ENCODE measurements at places on chromosomes 13 and 19. TPM values are rescaled to one million over a fixed set of nuclear protein-coding genes. Genes with fewer than 3 reads are reported as not detected.

DNA sequence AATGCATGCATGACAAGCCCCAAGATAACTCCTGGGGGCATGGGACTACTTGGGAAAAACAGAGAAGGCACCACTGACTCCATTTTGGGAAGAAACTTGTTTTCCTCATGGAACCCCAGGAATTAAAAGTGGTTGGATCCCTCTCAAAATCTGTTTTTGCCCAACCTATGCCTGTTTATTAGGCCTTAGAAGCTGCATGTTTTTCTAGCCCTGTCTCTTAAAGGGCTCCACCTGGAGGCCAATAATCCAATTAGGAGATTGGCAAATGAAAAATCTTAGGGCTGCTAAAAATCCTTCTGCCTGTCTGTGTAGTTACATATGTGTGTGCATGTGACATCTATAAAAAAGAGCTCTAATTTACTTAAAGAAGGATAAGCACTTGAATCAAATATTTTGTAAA lies 26.9 kb downstream of the MED4 start:
- no peaks in the 10 kb centered on the region for H3K36me3 ChIP-seq
- H3K4me3 ChIP-seq, result no peak overlapping the region
- no peak overlapping the region for H3K27ac ChIP-seq
- H3K4me1 ChIP-seq, result no peaks in the 10 kb centered on the region
- no peak for DNase-seq
- no peaks in the 10 kb centered on the region for H3K27me3 ChIP-seq

GRCh38 chr19:52191389-52191788 lies 1.5 kb downstream of the PPP2R1A start:
- peaks cover 15% of the 10 kb centered on the region for H3K4me1 ChIP-seq
- no peaks in the 10 kb centered on the region for H3K36me3 ChIP-seq
- no peak for DNase-seq
- peak overlapping the region; percentile 88 for H3K27ac ChIP-seq

- H3K27me3 ChIP-seq, result no peaks in the 10 kb centered on the region
- DNase-seq, result no peak
- no peaks in the 10 kb centered on the region for H3K4me1 ChIP-seq
- H3K27ac ChIP-seq, result no peak overlapping the region
- no peak overlapping the region for H3K4me3 ChIP-seq
Measured at GRCh38 chr13:97468331-97468730, 34.4 kb downstream of the RAP2A start.

GRCh38 chr13:46324976-46325375 lies 62.1 kb downstream of the RUBCNL start:
- H3K27me3 ChIP-seq, result no peaks in the 10 kb centered on the region
- H3K4me3 ChIP-seq, result no peak overlapping the region
- no peaks in the 10 kb centered on the region for H3K36me3 ChIP-seq
- no peak overlapping the region for H3K27ac ChIP-seq
- H3K4me1 ChIP-seq, result no peaks in the 10 kb centered on the region

GRCh38 chr13:43368003-43368402 lies 344.6 kb downstream of the DNAJC15 start:
- DNase-seq, result no peak
- no peak overlapping the region for H3K27ac ChIP-seq
- H3K36me3 ChIP-seq, result no peaks in the 10 kb centered on the region
- H3K27me3 ChIP-seq, result no peaks in the 10 kb centered on the region

DNA sequence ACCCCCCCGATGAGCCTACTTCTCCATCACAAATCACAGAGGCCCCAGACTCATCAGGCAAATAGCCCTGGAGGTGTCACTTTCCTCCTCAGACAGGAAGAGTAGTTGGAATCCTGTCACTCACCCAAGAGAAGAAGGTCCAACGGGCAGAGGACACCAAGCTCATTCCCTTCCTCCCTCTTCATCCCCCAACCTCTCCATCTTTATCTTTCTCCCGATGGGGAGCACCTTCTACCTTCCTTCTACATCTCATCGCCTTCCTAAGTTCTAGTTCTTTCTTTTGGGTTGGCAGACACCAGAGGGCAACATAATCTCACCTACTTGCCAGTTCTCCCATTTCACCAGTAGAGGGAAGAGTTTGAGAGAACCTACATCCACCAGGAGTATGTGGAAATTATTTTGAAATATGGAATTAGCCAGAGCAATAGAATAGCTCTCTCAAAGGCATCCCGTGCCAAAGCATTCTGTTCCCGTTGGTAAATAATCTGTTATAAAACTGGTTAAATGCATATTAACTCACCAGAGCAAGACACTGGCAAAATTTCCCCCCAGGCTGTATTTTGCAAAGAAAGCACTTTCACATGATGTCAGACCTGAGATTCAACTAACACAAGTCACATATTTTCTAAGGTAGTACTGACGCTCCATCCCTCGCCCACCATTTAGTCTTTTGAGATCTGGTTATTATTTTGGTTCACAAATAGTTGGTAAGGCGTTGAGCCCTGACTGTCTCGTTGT lies 55.0 kb downstream of the ZIC5 start:
- no peaks in the 10 kb centered on the region for H3K36me3 ChIP-seq
- no peak for DNase-seq
- no peak overlapping the region for H3K4me3 ChIP-seq
- H3K27me3 ChIP-seq, result no peaks in the 10 kb centered on the region
- H3K27ac ChIP-seq, result no peak overlapping the region

DNA sequence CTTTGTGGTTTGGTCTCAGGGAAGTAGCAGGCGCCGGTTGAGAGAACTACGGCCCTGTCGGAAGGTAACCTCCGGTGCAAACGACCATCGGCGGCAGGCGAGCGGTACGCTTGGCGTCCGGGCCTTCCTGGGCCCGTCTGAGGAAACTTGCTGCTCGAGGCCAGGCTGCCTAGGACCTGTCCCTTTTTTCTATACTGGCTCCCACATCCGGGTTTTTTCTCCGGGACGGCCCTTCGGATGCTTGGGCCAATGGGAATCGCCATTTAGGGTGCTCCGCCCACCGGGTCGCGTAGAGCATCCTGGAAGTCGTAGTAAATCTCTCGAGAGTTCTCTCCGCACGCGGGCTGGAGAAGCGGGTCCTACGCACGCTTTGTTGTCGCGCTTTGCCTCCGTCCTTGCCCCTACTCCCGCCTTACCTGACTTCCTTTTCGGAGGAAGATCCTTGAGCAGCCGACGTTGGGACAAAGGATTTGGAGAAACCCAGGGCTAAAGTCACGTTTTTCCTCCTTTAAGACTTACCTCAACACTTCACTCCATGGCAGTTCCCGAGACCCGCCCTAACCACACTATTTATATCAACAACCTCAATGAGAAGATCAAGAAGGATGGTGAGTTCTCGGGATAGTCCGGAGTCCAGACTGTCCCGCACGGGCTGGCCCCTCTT lies at the start of gene SNRPA:
Gene SNRPA, plus strand, starts transcription at position 330 of the 664 bp plus-strand sequence. Its CDS starts 206 bp downstream, at position 536.
- no peaks in the 10 kb centered on the region for H3K27me3 ChIP-seq
- H3K36me3 ChIP-seq, result no peaks in the 10 kb centered on the region
- peak within 1 kb of the TSS; percentile 86 for H3K27ac ChIP-seq
- peaks cover 18% of the 10 kb centered on the region for H3K4me1 ChIP-seq

DNA sequence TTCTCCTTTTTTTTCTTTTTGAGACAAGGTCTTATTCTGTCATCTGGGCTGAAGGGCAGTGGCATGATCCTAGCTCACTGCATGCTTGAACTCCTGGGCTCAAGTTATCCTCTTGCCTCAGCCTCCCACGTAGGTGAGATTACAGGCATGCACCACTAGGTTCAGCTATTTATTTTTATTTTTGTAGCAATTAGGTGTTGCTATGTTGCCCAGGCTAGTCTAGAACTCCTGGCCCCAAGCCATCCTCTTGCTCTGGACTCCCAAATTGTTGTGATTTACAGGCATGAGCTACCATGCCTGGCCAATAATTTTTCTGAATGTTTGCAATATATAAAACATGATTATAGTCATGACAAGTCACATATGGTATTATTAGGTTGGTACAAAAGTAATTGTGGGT lies 161.1 kb upstream of the ATXN8OS start:
- no peaks in the 10 kb centered on the region for H3K36me3 ChIP-seq
- no peak overlapping the region for H3K27ac ChIP-seq
- H3K4me1 ChIP-seq, result no peaks in the 10 kb centered on the region
- DNase-seq, result no peak
- no peak overlapping the region for H3K4me3 ChIP-seq
- peaks cover 3% of the 10 kb centered on the region for H3K27me3 ChIP-seq

DNA sequence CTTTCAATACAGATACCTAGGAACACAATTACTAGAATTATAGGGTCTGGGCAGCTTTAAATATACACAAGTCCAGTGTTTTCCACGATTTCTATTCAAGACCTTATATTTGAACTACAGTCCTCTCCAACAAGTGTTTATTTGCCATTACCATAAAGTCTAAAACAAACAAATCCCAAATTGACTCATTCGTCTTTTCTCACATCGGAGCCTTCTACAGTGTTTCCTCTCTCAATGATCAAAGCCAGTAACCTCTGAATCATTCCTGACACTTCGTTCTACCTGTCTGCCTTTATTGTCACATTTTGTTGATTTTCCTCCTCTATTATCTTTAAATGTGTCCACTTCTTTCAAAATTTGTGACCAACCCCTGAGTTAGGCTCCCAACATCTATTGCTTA lies 1356.5 kb upstream of the SLC10A2 start:
- DNase-seq, result no peak
- no peaks in the 10 kb centered on the region for H3K27me3 ChIP-seq
- H3K4me3 ChIP-seq, result no peak overlapping the region
- H3K27ac ChIP-seq, result no peak overlapping the region
- H3K4me1 ChIP-seq, result no peaks in the 10 kb centered on the region
- H3K36me3 ChIP-seq, result no peaks in the 10 kb centered on the region

GRCh38 chr13:112859128-112859816 lies 109.7 kb upstream of the MCF2L start:
- DNase-seq, result no peak
- no peaks in the 10 kb centered on the region for H3K36me3 ChIP-seq
- H3K4me3 ChIP-seq, result no peak overlapping the region
- H3K27me3 ChIP-seq, result no peaks in the 10 kb centered on the region
- no peak overlapping the region for H3K27ac ChIP-seq
- no peaks in the 10 kb centered on the region for H3K4me1 ChIP-seq

DNA sequence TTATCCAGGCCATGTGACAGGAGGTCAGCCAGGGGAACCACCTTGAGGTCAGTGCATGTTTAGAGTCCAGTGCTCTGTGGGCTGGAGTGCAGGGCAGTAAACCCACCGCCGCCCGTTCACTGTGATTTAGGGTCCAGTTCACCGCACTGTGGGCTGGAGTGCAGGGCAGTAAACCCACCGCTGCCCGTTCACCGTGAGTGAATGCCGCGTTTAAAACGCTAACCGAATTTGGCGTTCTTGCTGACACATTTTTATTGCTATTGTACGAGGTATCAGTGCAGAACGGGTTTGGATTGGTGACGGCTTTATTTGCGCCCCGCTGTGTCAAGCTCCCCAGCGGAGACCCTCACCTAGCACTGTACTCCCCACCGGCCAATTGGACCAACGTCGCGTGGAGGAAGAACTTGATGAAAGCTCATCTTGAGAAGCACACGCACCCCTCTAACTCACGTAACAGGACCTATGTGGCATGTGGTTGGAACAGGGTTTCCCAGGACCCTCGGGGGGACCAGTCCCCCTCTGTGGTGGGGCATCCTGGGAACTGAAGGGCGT lies 27.9 kb downstream of the C13orf46 start:
- H3K4me3 ChIP-seq, result no peak overlapping the region
- no peaks in the 10 kb centered on the region for H3K27me3 ChIP-seq
- H3K36me3 ChIP-seq, result no peaks in the 10 kb centered on the region
- H3K27ac ChIP-seq, result no peak overlapping the region
- DNase-seq, result peak; percentile 27

DNA sequence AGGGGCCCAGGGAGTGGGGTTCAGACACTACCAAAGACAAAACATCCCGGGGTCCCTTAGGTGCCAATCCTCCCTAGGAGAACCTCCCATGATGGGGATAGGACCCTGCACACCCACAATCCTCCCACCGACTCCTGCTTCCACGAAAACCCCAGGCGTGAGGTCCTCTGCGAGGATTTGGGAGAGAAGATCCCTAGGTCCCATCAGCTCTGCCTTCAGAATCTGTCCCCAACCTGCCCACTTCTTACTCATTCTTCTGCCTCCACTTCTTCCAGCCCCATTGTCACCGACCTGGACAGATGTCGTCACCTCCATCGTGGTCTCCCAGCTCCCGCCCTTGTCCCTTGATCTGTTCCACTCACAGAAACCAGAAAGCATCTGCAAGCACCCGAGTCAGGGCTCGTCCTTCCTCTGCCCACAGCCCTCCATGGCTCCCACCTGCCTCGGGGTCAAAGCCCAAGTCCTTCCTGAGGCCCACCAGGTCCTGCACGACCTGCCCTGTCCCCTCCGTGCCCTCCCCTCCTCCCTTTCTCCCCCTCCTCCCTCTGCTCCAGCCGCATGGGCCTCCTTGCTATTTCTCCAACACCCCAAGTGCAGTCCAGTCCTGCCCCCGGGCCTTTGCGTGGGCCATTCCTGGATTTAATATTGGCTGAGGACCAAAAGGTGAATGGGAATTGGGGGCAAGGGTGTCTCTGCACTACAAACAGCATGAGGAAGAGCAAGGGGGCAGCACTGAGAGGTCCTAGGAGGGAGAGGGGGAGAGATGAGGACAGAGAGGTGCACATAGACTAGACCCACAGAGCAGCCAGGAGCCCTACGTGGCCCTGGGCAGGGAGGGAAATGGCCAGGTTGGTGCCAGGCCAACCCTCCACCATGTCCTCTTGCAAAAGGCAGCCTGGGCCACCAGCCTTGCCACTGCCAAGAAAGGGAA lies 51.3 kb downstream of the PTPRS start:
- no peaks in the 10 kb centered on the region for H3K36me3 ChIP-seq
- H3K4me1 ChIP-seq, result peaks cover 16% of the 10 kb centered on the region
- no peak overlapping the region for H3K4me3 ChIP-seq
- H3K27me3 ChIP-seq, result no peaks in the 10 kb centered on the region
- no peak overlapping the region for H3K27ac ChIP-seq
- DNase-seq, result no peak

DNA sequence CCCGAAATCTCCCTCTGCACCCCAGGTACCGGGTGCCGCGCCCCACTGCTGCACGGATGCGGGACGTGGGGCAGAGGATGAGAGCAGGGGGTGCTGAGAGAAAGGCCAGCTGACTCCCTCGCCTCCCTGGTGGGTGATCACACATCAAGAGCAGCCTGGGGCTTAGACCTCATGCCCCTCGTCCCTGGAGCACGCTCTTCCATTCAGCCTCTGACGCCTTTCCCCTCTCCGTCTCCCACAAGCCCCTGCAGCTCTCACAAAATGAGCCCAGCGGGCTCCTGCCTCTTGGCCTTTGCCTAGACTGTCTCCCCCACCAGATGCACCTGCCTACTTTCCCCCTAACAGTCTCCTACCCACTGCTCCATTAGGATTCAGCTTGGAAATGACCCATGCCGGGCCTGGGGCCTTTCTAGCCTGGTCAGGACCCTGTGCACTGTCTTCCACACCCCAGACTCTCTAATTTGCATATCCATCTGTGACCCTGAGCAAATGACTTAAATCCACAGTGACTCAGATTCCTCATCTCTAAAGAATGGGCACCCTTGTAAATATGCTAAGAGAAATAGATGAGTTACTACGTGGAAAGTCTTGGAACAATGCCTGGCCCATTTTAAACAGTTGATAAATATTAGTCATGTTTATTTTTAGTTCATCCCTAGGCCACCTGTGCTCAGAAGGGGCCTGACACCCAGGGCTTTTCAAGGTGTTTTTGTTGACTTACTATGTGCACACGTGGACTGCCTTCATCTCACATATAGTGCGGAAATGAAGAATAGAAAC lies 582 bp upstream of the PTPRH start:
- H3K27me3 ChIP-seq, result no peaks in the 10 kb centered on the region
- H3K4me3 ChIP-seq, result no peak overlapping the region
- H3K36me3 ChIP-seq, result no peaks in the 10 kb centered on the region
- H3K27ac ChIP-seq, result no peak overlapping the region
- no peak for DNase-seq

The SERP2 gene
- 9.0 TPM for total RNA-seq

The GJB6 gene
- not detected for total RNA-seq

All from ovary (tissue), 10 donors.